SK-N-SH (cell line): ENCODE measurements at places on chromosomes 7 and 10.

- no peak for DNase-seq
Observed at GRCh38 chr10:15331461-15331860, 39.6 kb downstream of the FAM171A1 start.

DNA sequence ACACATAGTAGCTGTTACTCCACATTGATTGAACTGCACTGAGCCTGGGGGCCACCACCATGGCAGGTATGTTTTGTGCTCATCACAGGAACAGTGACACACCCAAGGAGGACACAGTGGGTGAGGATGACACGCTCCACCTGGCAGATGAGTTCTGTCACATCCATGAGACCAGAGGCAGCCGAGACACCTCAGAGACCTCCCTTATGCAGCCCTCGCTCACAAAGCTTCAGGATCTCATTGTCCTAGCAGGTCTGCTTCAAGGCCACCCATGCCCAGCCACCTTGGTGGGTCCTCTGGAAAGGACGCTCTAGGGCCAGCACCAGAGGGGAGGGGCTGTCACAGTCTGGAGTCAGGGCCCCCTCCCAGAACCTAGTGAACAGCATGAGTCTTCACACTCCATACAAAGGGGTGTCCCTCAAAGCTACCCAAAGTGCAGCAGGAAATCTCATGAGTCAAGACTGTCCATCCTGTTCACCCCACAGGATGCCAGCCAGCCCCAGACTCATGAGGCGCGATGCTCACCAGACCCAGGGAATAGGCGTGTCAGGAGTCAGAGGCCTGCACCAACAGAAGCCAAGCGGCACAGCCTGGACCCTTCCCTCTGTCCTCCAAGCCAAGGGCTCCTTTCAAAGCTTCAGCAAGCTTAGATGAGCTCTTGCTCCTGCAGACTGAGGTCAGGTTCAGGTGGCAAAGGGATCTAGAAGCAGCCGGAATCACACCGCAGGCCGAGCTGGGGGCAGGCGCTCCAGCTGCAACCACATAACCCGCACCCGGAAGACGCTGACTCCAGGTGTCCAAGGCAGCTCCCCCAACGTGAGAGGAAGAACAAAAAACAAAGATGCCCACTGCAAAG is 9.6 kb downstream of the FAM53B start:
- DNase-seq, result no peak

DNA sequence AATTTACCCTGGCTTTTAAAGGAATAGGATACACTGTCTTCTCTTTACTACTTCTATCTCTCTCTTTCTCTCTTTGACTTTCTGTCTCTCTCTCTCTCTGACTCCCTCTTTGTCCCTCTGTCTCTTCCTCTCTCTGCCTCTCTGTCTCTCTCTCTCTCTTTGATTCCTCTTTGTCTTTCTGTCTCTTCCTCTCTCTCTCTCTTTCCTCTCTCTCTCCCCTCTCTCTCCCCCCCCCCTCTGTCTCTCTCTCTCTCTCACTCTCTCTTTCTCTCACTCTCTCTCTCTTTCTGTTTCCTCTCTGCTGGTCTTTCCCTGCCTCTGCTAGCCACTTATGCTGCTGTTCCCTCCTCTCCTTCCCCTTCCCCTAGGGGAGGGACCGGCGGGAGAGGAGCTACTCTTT is 149.0 kb downstream of the LYZL1 start:
- DNase-seq, result no peak

DNA sequence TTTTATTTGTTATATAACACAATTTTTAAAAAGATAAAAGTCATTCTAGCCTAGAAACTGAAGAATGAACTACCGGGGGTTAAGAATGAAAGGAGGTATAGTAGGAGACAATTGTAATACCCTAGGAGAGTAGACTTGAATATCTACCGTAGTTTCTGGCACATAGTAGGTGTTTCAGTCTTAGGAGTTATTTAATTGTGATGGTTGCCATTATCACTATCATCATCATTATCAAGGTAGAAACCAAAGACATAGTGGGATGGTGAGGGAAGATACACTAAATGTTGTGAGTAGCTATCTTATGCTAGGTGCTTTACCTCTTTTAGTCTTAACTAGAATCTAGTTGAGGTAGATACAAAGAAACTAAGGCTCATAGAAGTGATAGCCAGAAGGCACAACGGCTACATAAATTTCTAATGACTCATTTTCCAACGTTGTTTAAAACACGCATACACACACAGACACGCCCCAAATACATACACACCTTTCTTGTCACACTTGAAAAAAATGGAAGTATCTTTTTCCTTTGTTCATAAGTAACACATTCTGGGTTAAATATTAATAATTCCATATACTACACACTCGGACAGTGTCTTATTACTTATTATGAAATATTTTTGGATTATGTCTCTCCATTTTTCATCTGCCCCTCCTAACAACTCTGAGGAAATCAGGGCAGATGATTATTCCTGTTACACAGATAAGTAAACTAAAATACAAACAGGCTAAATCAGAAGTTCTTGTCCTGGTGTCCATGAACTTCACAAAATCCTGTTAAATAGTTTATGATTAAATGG is 2.0 kb upstream of the ANLN start:
- no peak for DNase-seq

GRCh38 chr7:22543169-22543568 is 43.2 kb upstream of the STEAP1B start:
- no peak for DNase-seq

DNA sequence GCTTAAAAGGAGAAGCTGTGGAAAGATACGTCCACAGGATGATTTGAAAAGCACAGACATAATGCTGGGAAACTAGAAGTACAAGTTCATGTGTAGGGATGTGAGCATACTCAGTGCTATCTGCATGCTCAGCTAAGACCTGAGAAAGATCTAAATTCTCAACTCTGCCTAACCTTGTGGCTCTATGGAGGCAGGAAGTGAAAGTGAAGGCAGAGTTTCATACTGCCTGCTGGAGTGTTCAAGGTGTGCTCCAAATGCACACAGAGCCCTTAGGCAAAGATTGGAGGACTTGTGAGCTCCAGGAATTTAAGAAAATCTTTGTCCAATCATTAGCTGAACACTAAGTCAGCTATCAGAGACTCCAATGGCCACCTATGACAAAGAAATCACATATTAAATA is 190.9 kb downstream of the RNLS start:
- no peak for DNase-seq

DNA sequence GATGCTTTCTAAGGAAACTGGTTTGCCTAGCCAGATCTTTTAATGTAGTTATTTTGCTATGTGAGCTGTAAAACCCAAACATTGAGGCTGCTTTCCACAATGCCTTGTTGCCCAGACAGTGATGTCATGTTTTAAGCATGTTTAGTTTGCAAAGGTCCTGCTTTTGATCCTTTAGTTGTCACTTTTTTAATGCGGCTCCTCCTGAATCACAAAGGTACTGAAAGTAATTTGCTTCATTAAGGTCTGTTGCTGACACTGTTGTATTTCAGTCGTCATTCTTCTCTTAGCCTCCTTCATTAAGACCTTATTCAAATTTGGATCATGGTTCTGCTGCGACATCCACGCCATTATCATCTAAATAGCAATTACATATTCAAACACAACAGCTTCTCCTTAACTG is 10.6 kb downstream of the RPA3 start:
- DNase-seq, result no peak

DNA sequence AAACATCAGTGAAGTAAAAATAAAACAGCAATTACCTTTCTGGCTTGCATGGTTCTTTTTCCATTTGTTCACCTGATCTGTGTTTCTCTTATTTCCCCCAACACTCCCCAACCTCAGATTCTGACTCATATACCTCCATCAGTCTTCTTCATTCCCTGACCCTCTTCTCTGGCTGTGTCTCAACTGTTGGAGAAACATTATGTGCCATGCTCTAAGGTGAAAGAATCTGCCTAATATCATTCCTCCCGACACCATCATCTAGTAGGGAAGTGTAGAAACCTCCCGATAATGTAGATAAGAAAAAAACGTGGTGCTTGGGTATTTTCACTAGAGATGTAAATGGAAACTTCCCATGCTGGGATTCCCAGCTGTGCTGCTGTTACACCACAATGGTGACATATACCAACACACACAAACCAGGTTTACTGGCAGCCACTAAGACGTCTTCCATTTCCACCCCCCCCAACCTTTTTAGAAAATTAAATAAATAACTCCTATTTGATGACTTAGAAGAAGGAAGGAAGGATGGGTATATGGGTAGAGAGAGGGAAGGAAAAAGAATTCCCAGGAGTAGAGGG is 63.4 kb downstream of the OSBPL3 start:
- DNase-seq, result no peak

DNA sequence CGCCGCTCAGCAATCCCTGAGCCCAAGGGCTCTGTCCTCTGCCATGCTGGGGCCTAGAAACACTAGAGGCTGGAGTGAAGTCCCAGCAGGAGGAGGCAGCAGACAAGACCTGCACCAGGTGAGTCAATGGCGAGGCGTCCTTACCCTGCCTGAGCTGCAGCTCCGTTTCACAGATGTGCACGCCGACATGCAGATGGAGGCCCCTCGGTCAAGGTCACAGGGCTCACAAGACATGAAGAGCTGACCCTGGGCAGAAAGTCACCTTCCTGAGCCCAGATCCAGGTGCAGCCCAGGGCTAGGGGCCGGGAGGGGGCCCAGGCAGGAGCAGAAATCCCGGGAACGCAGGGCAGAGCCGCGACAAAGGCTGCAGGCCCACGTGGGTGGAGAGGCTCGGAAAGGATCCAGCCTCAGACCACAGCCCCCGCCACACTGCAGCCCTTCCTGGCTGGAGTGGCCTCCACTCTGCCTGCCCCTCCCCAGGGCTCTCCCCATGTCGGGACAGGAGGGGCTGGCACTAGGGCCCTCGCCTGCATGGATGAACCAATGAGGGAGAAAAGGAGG is 23.8 kb downstream of the PDGFA start:
- DNase-seq, result no peak

GRCh38 chr10:36538953-36539586 is 586.3 kb upstream of the ANKRD30A start:
- no peak for DNase-seq

- no peak for DNase-seq
Observed at GRCh38 chr7:13911909-13912308, 77.6 kb downstream of the ETV1 start.

DNA sequence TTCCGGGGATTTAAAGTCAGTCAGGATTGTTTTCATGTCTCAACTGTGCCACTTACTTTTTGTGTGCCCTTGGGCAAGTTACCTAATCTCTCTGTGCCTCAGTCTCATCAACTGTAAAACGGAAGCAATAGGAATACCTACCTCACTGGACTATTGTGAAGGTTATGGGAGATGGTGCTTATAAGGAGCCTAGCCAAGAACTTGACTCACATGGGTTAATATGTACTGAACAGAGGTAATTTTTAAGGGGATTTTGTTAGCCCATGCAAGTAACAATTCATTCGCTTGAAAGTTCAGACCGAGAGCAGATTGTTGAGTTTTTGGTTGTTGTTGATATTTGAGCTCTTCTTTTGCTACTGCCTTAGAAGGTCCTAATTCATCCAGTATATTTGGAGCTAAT is 202.9 kb downstream of the ZNF365 start:
- no peak for DNase-seq

- DNase-seq, result no peak
Observed at GRCh38 chr7:19020062-19020461, 97.4 kb downstream of the TWIST1 start.

GRCh38 chr7:109322833-109323232 is 753.2 kb downstream of the DNAJB9 start:
- no peak for DNase-seq

GRCh38 chr10:130015075-130015695 is 51.1 kb upstream of the EBF3 start:
- DNase-seq, result no peak

GRCh38 chr7:107051376-107051775 is 6.9 kb downstream of the PRKAR2B start:
- no peak for DNase-seq

DNA sequence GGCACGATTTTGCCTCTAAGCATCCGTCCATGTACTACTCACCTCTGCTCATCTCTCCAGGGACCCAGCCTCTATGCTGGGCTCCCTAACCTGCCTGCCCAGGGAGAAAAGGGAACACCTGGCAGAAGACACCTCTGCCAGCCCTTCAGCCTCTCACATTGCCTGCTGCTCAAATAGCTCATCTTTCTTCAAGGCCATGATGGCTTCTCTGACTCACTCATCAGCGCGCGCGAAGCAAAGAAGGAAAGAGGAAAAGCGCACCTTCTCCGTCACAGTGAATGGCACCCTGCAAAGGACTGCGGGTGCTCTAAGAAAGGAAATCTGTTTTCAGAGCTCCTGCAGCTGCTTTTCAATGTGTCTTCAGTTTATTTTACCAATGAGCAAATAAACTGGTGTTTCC is 174.0 kb downstream of the PRKAG2 start:
- no peak for DNase-seq

GRCh38 chr10:7707858-7708622 is 4.9 kb downstream of the ITIH2 start:
- DNase-seq, result no peak

DNA sequence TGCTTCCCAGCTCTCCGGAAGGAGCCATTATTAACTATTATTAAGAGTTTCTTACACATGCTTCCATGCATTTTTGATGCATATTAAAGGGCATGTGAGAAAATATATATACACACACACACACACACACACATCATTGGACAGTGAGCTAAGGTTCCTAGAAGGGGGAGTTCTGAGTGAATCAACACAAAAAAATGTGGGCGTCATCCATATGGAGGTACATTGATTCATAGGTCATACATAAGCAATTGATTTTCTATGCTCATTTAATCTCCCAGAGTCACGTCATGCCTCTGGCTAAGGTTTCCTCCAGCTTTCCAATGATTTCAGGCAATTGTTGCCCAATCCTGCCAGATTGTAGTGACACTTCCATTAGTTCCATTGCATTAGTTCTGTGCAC is 269.4 kb downstream of the DNAJB9 start:
- no peak for DNase-seq

- DNase-seq, result no peak
Observed at GRCh38 chr7:114104035-114104434, 185.2 kb upstream of the PPP1R3A start.

- DNase-seq, result no peak
Observed at GRCh38 chr7:82202107-82202506, 241.5 kb downstream of the CACNA2D1 start.

DNA sequence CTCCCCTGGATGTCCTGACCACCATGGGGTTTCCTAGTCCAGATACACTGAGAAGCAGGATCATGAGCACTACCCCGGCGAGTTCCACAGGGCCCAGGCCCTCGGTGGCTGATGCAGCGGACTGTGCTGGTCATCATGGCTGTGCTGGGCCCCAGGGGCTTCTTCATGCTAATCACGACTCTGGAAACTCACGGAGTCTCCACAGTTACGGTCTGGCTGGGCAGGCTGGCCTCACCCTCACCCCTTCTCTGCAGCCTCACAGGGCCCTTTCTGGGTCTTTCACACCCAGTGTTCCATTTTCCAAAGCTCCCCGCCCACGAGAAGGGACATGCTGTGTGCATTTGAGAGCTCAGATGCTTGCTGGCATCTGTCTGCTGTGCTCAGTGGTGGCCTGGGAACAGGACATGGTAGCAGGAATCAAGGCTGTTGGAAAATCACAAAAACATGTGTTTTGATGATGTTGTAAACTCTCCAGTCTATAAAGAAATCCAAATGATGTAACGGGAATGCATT is 119.0 kb downstream of the PTPN20 start:
- no peak for DNase-seq

DNA sequence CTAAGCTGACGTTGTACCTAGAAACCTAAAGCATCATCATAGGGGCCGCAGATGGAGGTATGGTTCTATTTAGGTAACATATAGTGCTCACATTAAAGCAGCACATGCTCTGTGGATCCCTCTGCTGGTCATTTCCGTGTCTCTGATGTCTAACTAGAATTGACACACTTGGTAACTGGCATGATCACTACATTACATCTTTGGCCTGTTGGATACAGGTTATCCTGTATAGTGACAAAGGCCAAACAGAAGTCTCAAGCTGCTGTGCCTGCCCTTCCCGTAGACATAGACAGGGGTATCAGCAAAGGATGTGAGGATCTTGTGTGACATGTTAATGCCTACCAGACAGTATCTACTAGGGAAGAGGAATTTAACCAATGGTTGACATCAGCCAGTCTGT is 51.2 kb downstream of the KIF5B start:
- DNase-seq, result peak; percentile 38
